Activated CD4-positive, alpha-beta T cell treated with anti-CD3 and anti-CD28 coated beads, Interleukin-2, amount 10 ng/mL, durations not matched to agents 7 days and 5 days (primary cell): ENCODE measurements at places on chromosomes 12 and 14.
A peak's percentile ranks its signal among the peaks of the same experiment; 100 is the strongest.

DNA sequence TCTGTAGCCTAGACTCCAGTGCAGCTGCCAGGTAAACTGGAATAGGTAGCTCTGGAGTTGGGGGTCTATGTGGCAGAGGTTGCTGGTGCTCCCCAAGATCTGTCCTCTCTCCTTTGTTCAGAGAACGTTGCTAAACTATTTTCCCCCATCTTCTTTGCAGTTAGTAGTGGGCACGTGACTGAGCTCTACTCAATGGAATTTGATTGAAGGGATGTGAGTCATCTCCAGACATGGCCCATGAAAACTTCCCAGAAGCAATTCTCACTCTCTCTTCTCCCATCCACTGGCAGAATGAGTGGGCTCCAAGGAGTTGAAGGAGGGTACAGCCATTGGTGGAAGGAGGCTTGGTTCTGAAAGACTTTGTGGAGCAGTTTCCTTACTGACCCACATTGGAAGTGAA lies 44.0 kb downstream of the PAH start:
- no peak for DNase-seq

DNA sequence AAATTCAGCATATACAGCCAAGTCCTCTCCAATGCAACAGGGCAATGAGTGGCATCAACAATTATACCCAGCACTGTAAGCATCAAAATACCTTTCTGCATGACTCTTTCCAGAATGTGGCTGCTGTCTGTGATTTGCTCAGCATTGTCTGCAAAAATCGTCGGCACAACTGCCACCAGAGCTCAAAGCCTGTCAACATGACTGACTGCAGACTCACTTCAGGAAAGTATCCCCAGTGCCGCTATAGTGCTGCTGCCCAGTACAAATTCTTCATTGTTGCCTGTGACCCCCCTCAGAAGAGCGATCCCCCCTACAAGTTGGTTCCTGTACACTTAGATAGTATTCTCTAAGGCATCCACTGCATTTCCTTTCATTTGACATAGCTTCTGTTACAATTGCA lies 735 bp downstream of the RNASE6 start:
- DNase-seq = peak; percentile 9

- no peak for DNase-seq
Observed at GRCh38 chr14:93073358-93073707, 42.4 kb downstream of the ITPK1 start.

DNA sequence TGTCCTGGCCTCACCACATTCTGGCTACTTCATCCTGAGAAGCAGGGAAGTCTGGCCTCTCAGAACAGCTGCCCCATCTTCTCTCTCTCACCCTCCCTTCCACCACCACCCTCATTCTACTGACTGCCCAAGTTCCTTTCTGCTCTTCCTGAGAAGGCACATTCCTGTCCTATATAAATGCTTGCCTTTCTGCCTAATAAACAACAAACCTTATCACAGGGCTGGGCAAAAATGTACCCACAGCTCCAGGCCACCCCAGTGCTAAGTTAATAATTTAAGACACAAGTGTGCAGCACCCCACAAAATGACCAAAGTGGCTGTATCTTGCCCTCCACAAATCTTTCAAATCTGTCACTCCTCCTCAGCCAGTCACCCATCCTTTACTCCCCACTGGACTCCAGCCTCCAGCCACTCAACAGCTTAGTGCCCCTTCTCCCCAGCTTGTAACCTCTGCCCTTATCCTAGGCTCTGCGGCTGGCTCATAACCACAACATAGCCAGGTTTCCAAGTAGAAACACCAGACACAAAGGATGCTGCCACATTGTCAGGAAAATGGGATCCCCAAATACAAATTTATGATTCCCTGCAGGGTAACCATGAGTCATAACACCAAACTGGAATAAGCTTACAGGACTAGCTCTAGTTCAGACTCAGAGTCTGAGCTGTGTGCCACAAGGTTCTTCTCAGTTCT lies 15.0 kb downstream of the OXA1L start:
- no peak for DNase-seq

DNA sequence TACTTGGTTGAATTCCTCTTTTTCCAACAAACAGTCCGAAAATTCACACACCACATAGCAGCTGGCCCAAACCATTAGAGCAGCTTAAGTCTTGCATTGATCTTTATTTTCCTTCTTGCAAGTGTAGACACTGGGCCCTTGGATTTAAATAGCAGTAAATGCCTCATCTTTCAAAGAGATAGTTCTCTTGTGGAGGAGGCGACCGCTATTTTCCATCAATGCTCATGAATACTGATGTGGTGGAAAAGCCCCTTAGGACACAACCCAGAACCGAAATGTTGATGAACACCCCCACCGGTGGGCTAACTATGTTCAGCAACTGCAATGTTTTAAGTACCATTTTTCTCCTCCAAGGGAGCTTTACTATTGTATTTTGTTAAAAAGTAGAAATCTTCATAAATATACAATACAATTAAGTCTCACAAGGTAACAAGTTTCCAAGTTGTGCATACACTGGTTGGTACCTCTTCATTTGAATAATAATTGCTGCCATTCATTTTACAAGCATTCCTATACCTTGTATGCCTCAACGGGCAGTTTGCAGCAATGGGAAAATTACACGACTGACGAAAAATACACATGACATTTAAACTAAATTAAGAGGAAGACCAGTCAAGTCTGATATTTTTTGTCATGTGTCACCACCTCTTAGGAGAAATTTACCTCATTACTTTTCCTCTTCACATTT lies 18.0 kb downstream of the NIN start:
- no peak for DNase-seq

DNA sequence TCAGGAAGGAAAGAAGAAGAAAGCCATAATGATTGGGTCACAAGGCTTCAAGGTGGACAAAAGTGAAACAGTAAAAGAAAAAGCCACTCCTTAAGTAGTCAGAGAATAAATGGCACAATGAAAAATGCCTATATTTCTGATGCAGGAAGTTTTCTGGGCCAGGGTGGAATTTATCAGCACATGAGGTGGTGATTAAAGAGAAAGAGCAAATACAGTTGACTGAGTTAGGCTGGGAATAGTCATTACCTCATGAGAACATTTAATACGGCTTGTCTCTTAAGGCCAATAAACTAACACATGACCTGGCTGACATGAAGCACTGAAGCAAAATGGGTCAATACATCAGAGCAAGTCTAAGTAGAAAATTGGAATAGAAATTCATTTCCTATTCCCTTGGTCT lies 499.7 kb downstream of the TMTC2 start:
- no peak for DNase-seq

DNA sequence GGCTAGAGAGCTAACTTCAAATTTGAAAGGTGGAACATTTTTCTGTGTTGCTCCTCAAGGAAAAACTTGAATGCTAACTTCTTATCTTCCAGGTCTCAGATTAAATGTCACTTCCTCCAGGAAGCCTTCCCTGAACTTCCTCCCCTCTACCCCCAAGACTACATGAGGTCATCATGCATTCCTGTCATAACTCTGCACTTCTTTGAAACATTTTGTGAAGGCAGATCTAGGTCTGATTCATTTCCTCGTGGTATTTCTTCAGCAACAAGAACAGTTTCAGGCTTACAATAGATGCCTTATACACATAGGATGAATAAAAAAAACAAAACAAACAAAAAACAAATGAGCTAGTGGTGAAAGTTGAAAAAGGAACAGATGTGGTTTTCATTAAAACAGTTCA lies 97.1 kb upstream of the SRRM4 start:
- no peak for DNase-seq

- DNase-seq = no peak
Observed at GRCh38 chr12:131314524-131315090, 360.9 kb downstream of the ADGRD1 start.

- DNase-seq = no peak
Observed at GRCh38 chr12:13101821-13102375, 1.6 kb downstream of the GSG1 start.

GRCh38 chr12:52359621-52360061 lies 7.6 kb downstream of the KRT85 start:
- DNase-seq = no peak

GRCh38 chr12:15815730-15816129 lies 26.5 kb upstream of the EPS8 start:
- DNase-seq = no peak

- DNase-seq = peak; percentile 64
Observed at GRCh38 chr14:104665657-104666522, 23.5 kb upstream of the INF2 start.

DNA sequence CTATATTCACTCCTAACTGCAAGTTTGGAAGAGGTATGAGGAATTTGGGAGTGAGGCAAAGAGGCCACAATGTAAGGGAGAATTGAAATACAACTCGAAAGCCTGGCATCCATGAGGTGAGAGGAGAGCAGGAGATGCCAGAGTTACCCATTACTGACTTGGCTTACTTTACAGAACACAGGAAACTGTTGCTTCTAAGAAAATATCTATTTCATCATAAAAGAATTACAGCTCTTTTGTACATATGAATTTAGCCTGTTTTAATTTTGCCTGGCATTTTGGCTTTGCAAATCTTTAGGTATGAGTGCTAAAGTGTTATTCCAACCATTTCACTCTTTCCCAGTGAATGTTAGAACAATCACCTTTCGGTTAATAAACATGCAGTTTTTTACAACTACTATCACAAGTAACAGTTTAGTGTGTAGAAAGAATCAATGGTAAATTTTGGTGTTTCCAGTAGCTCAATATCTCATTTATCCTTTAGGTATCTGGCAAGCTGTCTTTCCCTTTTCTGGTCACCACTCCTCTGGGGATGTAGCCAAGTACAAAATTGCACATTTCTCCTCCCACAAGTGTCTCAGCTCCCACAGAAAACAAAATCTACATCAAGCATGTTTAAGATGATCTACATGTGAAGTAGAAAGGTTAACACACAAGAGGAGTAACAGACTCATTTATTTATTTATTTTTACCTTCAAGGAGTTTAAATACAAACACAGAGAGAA lies 196.6 kb upstream of the DCN start:
- no peak for DNase-seq
